ENCODE measurements at places on chromosomes 7 and 10. TPM values are rescaled to one million over a fixed set of nuclear protein-coding genes. Genes with fewer than 3 reads are reported as not detected.
A peak's percentile ranks its signal among the peaks of the same experiment; 100 is the strongest.

GRCh38 chr10:10821926-10822325, 195.7 kb upstream of the CELF2 start:
- DNase-seq = peak; percentile 20

DNA sequence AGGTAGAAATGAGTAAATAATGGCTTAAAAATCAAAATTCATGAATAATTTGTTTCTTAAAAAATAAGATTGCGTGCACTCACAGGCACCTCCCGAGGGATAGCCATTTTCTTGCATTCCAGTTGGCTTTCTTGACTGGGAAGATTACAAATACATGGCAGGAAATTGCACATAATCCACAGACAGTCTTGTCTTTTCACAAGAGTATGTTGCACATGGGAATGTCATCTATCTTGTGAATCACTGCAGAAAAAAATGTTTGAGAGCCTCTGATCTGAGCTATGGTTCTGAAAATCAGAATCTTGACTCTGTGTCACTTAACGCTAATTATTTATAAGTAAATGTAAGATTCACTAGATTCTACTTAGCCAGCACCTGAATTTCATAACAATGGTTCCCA, 74.1 kb upstream of the PRKG1 start:
- no peak for DNase-seq

DNA sequence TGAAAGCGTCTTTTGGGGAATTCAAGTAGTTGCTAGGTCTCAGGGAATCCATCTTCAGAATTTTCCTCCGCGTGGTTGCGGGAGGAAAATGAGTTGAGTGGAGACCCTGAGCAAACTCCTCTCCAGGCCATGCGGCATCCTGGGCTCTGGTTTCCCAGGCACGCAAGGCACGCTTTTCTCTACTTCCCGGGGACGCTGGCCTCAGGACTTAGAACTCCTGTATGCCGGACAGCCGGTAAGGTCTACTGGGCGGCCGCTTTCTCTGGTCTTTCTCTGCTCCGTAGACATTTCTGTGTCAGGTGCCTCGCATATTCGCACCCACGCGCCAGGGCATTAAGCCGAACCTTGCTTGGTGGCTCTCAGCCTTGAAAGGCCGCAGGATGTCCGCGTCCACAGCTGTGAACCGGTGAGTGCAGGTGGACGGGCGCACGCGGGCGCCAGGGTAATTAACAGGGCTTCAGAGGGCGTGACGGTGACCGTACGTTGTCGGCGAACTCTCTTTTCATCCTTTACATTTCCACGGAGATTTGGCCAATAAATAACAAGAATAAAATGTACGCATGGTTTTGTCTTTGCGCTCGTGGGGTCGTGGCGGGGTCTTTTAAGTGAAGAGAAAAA, 992 bp upstream of the RBM20 start:
- no peak for DNase-seq

The TLX1 gene
- total RNA-seq = not detected

The LRIT1 gene
- not detected for total RNA-seq

The FAM171A1 gene
- 7.6 TPM for total RNA-seq

GRCh38 chr10:130362308-130362761, 226.1 kb downstream of the GLRX3 start:
- DNase-seq = no peak

DNA sequence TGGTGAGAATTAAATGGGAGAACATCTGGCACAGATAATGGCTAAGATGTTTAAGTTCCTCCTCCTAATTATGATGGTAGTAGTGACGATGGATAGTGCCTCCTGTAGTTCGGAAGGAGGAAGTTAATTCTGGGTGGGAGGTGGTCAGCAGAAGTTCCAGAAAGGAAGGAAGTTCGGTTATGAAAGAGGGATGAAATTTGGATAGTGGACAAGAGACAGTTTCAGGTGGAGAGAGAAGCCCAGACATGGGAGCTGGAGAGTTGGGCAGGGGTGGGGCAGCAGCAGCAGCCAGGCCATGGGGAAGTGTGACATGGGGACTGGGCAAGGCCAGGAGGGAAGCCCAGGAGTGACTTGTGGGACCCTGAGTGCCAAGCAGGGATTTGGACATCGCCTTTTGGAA, 99.5 kb downstream of the CCNY start:
- DNase-seq = no peak

DNA sequence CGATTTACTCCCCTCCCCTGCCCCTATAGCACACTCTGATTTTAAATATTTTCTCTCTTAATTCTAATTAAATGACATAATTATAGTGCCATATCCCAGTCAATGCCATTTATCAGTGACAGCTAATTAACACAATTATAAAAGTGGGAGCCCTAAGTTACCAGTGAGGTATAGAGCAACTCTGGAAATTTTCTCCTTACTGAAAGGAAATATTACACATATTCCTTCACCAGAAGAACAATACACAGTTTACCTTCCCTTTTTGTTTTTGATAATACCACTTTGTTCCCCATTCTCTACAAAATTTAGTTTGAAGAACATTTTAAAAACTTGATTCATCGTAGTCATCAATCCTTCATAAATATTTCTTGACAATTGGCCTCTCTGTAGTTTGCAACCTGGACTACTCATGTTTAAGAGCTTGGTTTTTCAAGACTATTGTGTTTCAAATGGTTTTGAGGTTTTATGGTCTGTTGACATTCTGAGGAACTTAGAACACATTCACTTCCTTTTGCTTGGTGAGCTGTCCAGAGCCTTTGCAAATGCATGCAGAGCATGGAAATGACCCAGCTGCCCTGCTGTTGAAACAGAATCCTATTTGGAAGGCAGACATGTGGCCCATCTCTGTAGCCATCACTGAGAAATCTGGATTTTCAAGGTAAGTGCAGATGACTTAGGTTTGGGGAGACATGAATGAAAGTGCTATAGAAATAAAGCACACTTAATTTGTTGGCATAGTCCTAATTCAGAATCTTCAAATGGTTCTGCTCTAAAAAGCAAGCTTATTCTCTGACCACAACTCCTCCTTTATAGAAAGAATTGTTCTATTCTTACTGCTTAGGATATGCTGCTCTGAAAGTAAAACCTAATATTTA, at the start of gene GPR141:
TSS of gene GPR141 (plus strand) at position 521 of the 875 bp plus-strand sequence. CDS start 56,628 bp downstream, outside the sequence.
- no peak for DNase-seq

GRCh38 chr7:125061-125475, 67.3 kb upstream of the FAM20C start:
- no peak for DNase-seq

The LMBR1 gene
- 90.6 TPM for total RNA-seq

DNA sequence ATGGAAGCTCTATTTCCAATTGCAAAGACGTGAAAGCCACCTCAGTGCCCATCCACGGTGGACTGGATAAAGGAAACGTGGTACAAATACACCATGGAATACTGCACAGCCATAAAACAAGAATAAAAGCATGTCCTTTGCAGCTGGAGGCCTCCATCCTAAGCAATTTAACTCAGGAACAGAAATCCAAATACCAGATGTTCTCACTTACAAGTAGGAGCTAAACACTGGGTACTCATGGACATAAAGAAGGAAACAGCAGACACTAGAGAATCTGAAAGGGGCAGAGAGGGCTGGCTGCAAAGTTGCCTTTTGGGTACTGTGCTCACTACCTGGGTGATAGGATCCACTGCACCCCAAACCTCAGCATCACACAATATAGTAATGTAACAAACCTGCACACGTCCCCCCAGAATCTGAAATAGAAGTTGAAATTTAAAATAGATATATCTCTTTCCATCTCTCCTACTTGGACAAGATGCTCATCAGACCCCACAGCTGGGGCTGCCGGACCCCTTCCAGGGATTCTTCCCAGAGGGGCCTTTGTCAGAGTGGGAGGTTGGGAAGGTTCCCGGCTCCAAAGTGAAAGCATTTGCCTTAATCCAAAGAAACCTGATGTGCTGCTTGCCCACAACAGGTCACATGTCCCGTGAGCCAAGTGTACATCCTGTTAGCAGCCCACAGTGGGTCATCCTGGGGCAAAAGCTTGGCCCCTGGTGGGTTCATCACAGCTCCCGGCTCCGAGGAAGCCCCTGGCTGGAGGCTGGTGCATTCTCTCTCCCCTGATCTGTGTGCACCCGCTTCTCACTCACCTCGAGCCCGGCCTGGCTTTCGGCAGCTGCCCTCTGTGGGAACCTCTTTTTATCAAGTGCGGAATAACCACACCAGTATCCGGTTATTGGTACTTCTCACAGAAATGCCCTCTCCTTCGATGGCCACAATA, 172.3 kb upstream of the PPP2R2D start:
- no peak for DNase-seq

The MAGI2 gene
- total RNA-seq = 20.2 TPM

The PLEKHA8 gene
- 7.5 TPM for total RNA-seq

- DNase-seq = no peak
Measured at GRCh38 chr7:105853931-105854419, 22.4 kb downstream of the ATXN7L1 start.

GRCh38 chr7:43632746-43633145, 49.8 kb downstream of the STK17A start:
- no peak for DNase-seq

DNA sequence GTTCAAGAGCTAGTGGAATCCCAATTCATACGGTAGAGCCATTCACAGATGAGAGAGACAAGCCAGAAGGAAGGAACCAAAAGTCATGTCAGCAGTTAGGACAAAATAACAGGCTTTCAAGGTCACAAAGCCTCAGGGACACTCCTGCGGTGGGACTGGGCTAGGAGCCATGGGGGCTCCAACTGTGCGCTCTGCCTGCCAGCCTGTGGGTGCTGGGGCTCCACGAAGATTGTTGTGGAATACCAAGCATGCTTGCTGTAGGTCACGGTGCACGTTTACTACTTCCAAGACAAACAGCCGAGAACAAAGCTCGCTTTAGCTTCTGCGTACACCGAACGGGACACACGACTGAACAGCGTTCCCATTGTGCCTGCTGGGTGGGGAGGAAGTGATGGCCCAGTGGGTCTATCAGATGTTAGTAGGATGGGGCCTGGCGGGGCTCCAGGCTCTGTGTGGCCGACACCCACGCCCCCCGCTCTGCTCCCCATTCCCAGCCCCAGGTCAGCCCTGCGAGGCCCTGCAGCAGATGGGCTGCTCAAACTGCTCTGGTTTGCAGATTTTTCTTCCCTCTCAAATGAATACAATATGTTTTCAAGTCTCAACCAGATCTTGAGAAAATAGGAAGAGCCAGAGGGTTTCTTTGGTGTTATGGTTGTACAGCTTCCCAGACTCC, 158.9 kb downstream of the EGFR start:
- no peak for DNase-seq

DNA sequence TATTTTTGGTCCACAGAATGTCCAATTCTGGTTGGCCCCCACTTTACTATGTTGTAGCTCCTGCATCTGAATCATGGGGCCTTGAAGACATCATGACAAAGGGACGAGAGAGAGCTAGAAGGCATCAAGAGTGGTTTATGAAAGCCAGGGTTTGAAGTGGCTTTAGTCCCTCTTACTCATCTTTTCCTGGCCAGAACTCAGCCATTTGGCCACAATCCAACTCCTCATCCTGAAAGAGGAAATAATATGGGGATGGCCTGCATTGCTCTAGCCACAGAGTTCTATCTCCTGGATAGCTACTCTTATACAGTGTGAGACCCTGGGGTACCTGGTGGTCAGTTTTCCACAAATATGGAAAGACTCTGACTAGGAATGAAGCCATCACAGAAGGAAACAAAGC, 418.9 kb downstream of the XPNPEP1 start:
- no peak for DNase-seq

The GHRHR gene
- not detected for total RNA-seq

GRCh38 chr7:99594948-99595745, 2.9 kb upstream of the TMEM225B start:
- no peak for DNase-seq

GRCh38 chr7:151416112-151416940, 6.5 kb upstream of the WDR86 start:
- no peak for DNase-seq

DNA sequence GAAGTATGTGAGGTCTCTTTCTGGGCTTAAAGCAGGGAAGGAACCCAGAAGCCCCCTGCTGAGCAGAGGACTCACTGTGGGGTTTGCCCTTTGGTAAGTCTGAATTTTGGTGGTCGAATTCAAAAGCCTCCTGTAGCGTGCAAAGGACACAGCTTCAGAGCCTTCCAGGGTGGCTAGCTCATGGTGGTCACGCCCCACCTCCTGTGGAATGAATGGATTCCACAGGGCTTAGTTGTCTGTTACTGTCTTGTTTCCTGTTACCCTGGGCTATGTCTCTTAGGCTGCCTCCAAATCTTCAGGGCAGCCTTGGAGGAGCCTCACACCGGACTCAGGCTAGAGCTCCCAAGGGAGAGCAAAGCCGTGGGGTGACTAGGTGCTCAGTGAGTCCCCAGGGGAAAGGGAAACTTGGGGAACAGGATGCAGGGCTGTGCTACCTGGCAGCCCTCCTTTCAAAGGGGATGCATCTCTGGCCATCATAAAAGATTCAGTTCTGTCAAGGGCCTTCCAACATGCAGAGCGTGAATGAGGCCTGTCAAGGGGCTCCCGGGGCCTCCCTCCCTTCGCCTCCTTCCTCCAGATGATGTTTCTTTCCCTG, 211.7 kb downstream of the CCSER2 start:
- DNase-seq = no peak

The VAX1 gene
- total RNA-seq = not detected

The ACSM6 gene
- not detected for total RNA-seq

The PRKAG2 gene
- total RNA-seq = 32.3 TPM

DNA sequence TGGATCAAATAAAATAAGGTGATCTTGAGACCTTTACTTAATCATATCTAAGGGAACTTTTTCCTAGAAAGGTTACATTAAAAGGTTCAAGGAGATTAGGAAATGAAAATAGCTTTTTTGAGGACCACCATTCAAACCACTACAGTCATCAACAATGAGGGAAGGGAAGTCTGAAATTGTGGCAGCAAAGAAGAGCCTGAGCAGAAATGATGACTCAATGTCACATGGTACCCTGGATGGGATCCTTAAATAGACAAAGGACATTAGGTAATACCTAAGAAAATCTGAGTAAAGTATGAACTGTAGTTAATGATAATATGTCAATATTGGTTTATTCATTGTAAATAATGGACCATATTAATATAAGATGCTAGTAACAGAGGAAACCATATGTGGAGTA, 236.0 kb downstream of the SEMA3D start:
- DNase-seq = no peak

The MYO3A gene
- 0.29 TPM for total RNA-seq

The FFAR4 gene
- 2.9 TPM for total RNA-seq

The RBM20 gene
- 0.48 TPM for total RNA-seq

GRCh38 chr7:25521236-25521635, 292.9 kb upstream of the NPVF start:
- DNase-seq = no peak

- no peak for DNase-seq
Measured at GRCh38 chr10:101840102-101840684, 3.4 kb downstream of the KCNIP2 start.
